ENCODE measurements at places on chromosomes 5 and 9.

DNA sequence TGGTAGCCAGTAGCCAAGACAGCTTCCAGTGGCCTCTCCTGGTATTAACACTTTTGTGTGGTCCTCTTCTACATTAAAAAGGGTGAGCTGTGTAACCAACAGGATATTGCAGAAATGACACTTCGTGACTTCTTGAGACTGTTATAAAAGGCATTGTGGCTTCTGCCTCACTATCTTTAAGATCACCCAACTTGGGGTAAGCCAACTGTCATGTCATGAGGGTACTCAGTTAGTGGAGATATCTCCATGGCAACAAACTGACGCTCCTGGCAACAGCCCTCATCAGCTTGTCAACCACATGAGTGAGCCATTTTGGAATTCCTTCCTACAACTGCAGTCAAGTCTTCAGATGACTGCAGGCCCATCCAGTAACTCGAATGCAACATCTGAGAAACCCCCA lies 121.7 kb downstream of the DEPDC1B start:
- no peak for DNase-seq

- DNase-seq = no peak
Observed at GRCh38 chr5:134892926-134893325, 12.0 kb upstream of the PCBD2 start.

DNA sequence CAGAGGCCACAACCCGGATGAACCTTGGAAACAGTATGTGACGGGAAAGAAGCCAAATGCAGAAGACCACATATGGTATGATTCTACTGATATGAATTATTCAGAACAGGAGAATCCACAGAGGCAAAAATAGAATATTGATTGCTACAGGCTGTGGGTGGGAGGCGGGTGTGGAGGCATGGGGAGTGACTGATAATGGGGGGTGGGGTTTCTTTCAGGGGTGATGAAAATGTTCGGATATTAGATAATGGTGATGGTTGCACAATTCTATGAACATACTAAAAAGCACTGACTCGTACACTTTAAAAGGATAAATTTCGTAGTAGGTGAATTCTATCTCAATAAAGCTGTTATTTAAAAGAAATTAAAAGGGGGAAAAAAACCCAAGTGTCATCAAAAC lies 10.7 kb downstream of the IL4 start:
- no peak for DNase-seq

- no peak for DNase-seq
Observed at GRCh38 chr5:107572715-107573368, 97.9 kb downstream of the EFNA5 start.

- peak; percentile 51 for DNase-seq
Observed at GRCh38 chr5:1184481-1184880, 16.9 kb upstream of the SLC6A19 start.

DNA sequence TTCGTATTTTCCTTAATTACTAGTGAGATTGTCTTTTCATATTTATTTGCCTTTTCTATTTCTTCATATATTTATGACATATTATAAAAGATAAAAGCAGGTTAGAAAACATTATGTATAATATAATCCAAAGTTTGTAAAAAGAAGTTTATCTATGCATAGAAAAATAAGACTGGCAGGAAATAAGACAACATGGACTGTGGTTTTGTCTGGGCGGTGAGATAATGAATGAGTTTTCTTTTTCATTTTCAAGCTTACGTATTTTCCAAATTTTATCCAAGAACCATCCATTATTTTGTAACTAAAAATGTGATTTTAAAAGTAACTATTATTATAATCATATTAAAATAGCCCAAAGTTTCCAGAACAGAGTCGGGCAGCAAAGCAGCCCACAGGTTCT lies 109.8 kb upstream of the MVB12B start:
- DNase-seq = no peak

DNA sequence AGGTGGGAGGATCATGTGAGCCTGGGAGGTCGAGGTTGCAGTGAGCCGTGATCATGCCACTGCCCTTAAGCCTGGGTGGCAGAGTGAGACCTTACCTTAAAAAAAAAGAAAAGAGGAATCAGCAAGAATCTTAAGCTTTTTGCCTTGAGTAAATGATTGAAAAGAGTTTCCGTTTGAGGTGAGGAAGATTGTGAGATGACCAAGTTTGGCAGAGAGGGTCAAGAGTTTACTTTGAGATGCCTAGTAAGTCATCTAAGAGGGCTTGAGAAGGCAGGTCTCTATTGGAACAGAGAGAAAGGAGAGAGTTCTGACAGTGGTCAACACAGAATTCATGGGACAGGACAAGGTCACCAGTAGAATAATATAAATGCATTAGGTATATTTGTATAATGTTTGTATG lies 572.1 kb downstream of the TLE4 start:
- no peak for DNase-seq

GRCh38 chr9:135341612-135342169 lies 137.9 kb upstream of the PPP1R26 start:
- DNase-seq = peak; percentile 53

GRCh38 chr9:135776893-135777622 lies 75.1 kb downstream of the KCNT1 start:
- DNase-seq = no peak

DNA sequence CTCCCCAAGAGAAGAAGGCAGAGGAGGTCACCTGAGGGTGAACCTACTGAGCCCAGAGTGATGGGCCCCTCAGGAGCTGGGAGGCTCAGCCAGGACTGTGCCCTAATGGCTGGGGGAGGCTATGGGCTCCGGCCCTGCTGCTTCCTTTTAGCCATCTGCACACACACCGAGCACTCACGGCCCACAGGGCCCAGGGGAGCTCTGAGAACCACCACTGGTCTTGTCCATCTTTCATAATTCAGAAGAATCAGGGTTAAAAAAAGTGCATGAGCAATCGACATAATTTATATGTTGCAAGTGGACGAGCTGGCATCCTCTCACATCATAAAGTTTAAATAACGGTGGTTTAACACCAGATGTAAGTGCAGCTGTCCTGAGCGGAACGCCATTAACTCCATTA lies 162.1 kb downstream of the FSTL4 start:
- DNase-seq = no peak

- no peak for DNase-seq
Observed at GRCh38 chr5:82922086-82922734, 155.0 kb downstream of the TMEM167A start.

GRCh38 chr5:169999621-170000020 lies 19.3 kb upstream of the INSYN2B start:
- DNase-seq = no peak

GRCh38 chr5:59484618-59485017 lies 408.9 kb downstream of the PDE4D start:
- no peak for DNase-seq

DNA sequence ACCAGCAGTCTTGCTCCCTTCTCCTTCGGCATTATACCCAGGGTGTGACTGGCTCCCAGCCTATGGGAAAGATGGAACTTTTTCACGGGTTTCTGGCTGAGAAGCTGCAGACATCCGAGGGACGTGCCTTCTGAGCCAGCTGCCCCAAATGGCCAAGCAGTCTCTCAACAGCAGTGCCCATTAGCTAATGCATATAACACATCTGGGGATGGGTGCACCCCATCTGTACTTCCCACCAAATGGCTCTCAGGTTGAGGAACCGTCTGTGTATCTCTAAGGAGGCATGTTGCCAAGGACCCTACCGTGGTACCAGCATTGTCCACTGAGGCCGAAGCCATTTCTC lies 25.0 kb downstream of the C5orf15 start:
- no peak for DNase-seq

GRCh38 chr9:32502464-32502863 lies 23.5 kb downstream of the RIGI start:
- DNase-seq = no peak

DNA sequence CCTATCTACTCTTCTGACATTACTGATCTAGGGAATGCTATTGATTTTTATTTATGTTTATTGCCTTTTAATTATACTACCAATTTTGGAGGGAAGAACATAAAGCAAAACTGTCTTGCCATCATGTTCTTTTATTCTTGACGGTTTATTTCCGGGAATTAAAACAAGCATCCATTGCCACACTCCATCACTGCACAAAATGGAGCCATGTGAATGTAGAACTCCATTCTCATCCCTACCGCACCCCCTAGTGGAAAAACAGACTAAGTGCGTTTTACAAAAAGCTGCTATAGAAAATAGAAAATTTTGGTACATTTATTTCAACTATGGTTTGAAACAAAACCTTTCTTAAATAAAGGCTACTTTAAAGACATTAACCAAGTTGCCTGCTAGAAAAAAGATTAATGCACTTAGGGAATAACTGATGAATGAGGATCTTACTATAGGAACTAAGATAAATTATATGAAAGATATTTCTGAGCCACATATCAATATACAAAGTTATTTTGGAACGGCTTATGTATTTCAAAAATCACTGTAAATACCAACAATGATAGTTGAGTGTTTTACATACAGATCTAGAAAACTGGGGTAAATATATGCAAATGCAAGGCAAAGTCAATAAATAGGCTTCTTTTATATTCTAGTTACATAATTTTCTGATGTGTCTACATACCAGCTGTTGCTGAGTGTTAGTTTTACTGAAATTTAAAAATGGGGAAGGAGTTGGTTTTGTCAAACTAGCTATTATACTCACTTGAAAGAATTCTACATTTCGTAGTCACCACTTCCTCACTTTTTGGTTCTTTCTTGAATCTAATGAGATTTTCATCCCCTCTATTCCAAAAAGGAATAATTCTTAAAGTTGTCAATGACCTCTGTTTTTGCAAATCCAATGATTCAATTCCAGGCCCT lies 26.5 kb downstream of the OXCT1 start:
- DNase-seq = no peak

- DNase-seq = no peak
Observed at GRCh38 chr5:38478166-38478565, 78.3 kb downstream of the LIFR start.

- peak; percentile 96 for DNase-seq
Observed at GRCh38 chr9:136847826-136848392, 1.3 kb upstream of the PHPT1 start.

- DNase-seq = no peak
Observed at GRCh38 chr5:607541-608428, 4.4 kb upstream of the CEP72 start.

DNA sequence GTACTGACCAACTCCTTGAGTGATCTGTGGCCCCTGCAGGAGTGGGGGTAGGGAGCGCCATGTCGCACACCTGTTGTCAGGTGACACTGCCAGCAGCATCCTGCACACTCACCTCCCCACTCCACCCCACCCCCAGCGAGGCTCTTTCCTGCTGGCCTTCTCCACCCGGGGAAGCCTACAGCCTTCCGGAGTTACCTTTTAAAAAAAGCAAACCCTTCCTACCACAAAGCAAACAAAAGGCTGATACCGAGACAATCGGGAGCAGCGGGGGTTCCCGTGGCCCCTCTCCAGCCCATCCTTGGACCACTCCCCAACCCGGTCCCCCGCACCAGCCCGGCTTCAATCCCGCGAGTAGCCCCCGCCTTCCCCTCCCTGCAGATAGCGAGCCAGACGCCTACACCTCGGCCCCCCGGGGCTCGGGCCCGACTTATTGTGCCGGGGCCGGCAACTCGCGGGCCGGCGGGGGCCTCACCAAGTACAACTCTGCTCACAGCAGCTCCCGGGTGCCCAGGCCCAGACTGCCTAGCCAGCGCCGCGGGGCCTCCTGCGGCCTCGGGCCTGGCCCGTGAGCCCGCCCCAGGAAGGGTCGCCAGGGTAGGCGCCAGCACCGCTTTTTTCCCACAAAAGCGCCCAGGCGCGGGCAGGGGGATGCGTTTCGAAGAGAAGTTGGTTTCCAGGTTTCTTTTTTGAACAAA lies 724 bp downstream of the MACROH2A1 start:
- peak; percentile 70 for DNase-seq

DNA sequence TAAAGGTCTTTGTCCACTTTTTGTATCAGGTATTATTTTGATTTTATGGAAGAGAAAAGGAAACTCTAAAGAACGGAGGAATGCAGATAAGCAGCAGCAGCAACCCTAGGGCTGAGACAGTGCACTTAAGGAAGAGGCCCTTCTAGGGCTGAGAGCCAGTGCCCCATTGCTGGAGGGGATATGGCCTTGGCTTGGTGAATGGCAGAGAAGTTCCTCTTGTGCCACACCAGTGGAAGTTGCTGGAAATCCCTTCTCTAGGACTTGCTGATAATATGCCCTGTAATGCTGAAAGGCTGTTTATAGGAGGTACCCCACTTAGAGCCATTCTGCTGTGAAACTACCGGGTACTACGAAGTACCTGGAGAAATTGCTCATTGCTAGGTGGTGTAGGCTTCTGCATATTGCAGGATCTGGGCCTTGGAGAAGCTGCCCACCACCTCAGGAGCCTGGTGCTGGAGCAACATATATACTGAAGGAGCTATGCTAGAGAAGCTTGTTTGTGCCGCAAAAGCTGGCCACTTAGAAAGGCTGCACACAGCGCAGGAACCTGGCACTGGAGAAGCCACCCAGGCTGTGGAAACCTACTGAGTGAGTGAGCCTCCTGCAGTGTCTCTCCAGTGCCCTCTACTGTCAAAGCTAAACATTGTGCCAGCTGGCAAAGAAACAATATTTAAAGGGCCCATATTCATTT lies 9.6 kb upstream of the UBTD2 start:
- DNase-seq = peak; percentile 73

DNA sequence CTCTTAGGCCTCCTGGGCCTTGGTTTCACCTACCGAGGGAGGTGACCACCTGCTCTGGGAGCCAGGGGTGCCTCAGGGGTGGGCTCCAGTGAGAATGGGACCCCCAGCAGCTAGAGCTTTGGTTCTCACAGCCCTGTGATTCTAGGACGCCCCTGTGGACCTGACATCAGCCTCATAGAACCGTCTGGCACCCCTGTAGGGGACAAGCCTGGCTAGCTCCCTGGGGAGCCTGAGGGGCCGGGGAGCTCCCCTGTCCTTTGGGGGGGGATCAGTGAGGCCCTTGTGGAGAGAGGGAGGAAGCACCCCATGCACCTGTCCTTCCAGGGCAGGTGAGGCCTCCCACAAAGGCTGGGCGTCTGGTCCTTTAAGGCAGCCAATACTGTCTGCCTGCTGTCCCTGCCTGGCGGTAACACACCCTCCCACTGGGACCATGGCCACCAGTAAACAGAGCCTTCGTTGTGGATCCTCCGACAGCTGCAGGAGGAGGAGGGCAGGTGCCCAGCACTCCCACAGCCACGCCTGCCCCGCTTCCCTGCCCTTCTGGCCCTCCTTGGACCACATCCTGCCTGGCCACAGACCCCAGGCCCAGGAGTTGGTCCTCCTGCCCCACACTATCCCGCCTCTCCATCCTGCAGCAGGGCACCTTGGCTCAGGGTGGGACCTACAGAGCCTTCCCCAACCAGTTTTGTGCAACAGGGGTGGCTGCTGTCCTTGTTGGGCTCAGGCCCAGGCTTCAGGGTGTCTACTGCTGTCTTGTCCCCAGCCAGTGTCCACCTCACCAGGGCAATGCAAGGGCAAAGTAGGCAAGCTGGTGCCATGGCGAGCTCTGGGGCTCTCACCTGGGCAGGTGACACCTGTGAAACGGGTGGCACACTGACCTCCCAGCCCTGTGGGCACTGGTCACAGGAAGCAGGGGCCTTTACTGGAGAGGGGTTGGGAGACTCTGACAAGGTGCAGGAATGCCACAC lies 3.0 kb upstream of the TUBB4B start:
- DNase-seq = no peak

- no peak for DNase-seq
Observed at GRCh38 chr9:4550777-4551484, 60.7 kb downstream of the SLC1A1 start.

- no peak for DNase-seq
Observed at GRCh38 chr9:18981476-18982261, 51.3 kb downstream of the SAXO1 start.
